ENCODE measurements at places on chromosomes 3 and 15.

GRCh38 chr3:71317140-71317539 is 266.4 kb downstream of the FOXP1 start:
- no peak for DNase-seq

DNA sequence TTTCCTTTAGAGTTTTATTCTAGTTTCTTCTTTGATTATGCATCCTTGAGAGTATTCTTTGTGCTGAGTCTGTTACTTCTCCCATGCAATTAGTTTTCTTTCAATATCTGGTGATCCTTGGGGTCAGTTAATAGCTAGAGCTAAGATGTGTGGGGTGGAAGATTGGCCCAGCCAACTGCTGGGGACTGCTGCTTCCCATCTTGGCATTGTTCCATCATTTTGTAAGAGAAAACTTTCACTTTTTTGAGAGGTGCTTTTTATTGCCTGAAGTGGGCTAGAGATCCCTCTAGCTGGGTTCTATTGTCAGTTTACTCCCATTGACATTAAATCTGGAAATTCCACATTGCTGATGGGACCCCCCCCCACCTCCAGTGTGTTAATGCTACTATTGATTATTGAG is 15.4 kb downstream of the BCL2L10 start:
- no peak for DNase-seq

- DNase-seq, result no peak
These were observed 279.8 kb downstream of the VPS13C start for GRCh38 chr15:61780278-61780980.

- DNase-seq, result no peak
These were observed 115.7 kb downstream of the ARRDC4 start for GRCh38 chr15:98076021-98076816.

- no peak for DNase-seq
These were observed 11.8 kb downstream of the NPTN start for GRCh38 chr15:73621286-73621826.

Measured in NCI-H1092 (cell line).